ENCODE measurements at places on chromosomes 16 and 17.

- no peak for DNase-seq
These were observed at the start of gene HYDIN for GRCh38 chr16:71230122-71230845. TSS of gene HYDIN (minus strand) at chr16:71230722. CDS start at chr16:71186895, 43,827 bp downstream.

- no peak for DNase-seq
These were observed 360.1 kb upstream of the CDH11 start for GRCh38 chr16:65481956-65482355.

DNA sequence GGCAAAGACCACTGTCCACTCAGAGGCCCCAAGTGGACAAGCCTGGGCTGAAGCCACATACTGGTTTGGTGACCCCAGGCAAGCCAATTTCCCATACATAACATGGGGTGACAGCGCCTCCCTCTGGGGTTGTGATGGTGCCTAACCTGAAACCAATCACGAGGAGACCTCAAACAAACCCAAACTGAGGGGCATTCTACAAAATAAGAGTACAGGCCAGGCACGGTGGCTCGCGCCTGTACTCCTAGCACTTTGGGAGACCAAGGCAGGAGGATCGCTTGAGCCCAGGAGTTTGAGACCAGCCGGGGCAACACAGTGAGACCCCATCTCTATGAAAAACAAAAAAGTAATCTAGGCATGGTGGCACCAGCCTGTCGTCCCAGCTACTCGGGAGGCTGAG is 3.6 kb downstream of the P2RX5 start:
- no peak for DNase-seq

- no peak for DNase-seq
These were observed 68.6 kb upstream of the CBX4 start for GRCh38 chr17:79907850-79908249.

- DNase-seq, result no peak
These were observed 135.5 kb upstream of the WSB1 start for GRCh38 chr17:27158382-27158781.

DNA sequence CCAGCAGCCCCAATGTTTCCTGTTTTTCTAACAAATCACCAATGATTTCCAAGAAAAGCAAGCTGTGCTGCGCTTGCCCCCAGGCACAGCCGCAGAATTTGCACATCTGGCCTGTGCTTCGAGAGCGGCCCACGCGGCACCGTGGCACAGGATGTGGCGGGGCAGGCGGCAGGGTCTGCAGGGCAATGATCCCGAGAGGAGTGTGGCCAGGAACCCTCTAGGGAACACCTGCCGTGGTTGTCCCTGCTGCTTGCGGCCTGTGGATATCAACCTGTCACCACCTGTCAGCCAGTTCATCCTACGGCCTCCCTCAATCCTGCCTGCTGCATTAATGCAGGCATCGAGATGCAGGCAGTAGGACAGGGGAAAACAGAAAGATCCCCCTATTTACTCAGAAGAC is 24.0 kb downstream of the PIK3R5 start:
- peak; percentile 63 for DNase-seq

- DNase-seq, result no peak
These were observed 32.2 kb downstream of the KIAA0753 start for GRCh38 chr17:6608321-6608720.

DNA sequence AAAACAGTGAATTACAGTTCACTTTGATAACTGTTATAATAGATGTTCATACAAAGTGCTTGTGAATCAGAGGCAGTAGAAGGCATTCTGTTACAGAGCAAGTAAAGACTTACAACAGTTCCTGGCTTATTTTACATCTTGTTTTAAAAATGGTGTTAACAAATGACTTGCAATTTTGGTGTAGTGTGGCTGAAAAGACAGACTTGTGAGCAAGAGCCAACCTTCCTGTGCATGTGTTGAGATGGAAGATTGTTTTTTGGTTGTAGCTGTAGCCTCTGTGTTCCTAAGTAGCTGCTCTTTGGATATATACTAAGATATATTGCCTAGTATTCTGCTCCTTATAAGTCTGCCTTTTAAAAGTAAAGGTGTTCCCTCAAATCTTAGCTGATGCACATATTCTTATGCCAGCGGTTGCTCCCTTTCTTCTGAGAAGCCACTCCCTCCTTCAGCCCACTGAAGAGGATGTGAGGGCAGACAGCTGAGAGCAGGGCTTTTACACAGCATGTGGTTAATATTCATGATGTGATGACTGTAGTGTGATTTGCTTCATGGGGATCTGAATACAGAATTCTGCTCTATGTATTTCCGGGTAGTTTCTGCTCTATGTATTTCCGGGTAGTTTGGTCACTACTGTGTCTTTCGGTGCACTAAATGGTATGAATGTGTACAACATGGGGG is 182.3 kb downstream of the PHKB start:
- DNase-seq, result no peak

GRCh38 chr16:87303431-87303930 is 13.7 kb downstream of the C16orf95 start:
- DNase-seq, result no peak

- DNase-seq, result no peak
These were observed 1.1 kb downstream of the KANSL1 start for GRCh38 chr17:46192189-46192438.

DNA sequence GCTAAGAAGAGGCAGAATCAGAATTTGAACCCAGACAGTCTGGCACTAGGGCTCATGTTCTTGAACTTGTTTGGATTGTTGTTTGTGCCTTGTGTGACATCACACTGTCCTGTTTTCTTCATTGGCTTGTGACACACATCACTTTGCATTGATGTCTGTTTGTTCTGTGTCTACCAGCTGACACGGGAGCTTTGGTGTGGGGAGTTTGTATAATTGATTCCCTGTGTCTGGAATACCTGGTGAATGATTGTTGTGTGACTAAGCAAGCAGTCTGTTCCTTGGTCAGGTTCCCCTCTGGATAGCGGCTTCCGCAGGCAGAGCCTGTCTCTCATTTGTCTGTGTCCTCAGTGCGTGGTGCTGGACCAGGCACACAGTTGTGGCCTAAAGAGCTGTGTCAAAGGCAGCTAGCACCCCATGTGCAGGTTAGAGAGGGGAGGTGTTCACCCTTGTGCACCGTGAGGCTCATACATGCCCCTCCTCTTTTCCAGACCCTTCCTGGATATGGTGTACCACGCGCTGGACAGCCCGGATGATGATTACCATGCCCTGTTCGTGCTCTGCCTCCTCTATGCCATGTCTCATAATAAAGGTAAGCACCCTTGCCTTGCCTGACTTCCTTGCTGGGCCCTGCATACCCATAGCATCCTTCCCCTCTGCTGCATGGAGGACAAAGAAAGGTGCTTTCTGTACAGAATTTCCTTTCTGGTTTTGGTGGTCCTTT is 80.1 kb downstream of the CLEC16A start:
- DNase-seq, result no peak

GRCh38 chr17:17884391-17885357 is 47.9 kb upstream of the SREBF1 start:
- DNase-seq, result no peak

GRCh38 chr17:28570716-28571360 is 486 bp downstream of the PIGS start:
- peak; percentile 43 for DNase-seq

DNA sequence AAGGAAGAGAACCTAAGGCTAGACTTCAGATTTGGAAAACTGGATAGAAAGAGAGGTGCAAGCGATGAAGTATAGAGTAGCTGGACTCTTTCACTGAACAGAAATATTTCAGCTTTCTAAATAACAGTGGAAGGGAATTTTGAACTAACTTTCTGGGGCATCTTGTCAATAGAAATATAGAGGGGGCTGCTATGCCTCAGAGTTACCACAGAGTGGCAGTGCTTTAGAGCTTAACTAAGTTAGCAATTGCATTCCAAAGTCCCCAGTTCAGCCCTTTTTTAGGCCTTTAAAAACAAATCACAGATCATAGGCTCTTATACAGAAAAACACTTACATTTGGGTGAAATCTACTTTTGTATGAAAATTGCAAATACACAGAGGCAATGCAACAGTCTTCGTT is 154.2 kb upstream of the CDH8 start:
- no peak for DNase-seq

GRCh38 chr16:23232806-23233205 is 50.3 kb downstream of the SCNN1G start:
- DNase-seq, result no peak

- DNase-seq, result no peak
These were observed 9.4 kb downstream of the WNT3 start for GRCh38 chr17:46809110-46809571.

GRCh38 chr17:63497708-63498483 is 21.0 kb downstream of the ACE start:
- no peak for DNase-seq

- no peak for DNase-seq
These were observed 384 bp downstream of the TMEM107 start for GRCh38 chr17:8175795-8176196.

DNA sequence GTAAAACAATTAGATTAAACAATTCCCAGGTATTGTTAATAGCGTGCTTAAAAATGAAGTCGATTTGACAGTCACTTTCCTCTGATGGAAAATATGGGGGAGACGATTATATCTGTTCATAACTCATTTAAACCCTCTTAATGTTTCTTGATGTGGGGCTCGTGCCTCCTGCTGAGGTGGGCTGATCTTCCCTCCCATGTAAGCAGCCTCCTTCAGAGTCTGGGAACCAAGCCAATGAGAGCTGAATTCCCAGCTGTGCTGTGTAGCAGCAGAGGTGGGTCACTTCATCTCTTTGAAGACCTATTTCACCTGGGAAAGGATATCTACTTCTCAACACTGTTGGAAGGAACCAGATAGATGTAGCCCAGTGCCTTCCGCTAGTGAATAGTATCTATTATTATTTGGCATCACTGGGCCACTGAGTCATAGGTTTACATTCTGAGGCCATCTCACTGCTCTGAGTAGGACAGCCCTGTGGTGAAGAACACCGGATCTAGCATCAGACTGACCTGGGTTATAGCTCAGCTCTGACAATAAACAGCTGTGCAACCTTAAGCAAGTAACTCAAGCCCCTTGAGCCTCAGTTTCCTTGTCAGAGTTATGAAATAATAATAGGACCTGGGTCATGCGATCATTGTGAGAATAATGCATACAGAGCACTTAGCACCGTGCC is 85.3 kb upstream of the C16orf82 start:
- no peak for DNase-seq

DNA sequence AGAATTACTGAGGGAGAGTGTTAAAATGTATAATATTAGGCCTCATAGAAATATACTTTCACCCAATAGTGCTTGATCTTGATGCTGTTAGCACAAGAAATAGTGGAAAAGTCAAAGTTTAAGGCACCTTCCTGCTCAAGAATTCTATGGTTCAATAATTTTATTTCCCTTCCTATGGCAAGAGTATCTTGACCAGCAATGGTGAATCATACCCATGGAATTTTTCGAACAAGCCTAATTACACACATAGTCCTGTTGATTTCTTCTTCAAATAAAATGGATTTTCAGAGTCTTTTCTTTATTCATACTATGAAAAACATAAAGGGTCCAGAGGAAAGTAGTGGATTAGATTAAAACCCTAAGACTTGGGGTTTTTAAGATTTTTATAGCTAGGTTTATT is 810.6 kb downstream of the CDH11 start:
- DNase-seq, result no peak

- no peak for DNase-seq
These were observed 29.2 kb upstream of the NKD1 start for GRCh38 chr16:50519001-50519400.

DNA sequence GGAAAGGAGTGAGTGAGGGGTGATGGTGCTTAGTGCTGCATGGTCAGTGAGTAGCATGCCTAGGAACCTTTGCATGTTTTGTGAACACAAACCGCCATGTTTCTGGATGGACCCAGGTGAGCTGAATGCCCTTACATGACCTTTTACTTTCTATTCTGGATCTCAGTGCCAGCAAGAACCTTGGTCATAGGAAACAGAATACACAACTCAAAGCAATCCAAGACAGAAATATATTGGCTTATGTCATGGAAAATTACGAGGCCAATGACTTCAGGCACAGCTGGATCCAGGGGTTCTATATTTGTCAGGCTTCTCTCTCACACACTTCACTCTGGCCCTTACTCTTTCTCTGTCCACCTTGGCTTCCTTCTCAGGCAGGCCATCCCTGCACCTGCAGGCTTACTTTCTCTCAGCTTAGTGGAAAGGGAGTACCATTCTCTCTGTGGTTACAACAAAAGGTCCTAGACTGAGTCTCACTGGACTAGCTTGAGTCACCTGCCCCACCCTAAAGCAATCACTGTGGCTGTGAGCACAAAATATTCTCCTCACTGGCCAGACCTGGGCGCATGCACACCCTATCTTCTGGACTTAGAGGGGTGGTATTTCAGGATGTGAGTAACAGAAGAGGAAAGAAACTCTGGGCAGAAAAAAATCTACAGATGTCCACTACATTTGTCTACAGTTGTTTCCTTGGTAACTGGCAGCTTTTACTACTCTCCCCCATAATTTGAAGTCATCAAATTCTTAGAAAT is 20.4 kb upstream of the CPNE2 start:
- no peak for DNase-seq

GRCh38 chr17:15121426-15121825 is 143.7 kb downstream of the PMP22 start:
- no peak for DNase-seq

- DNase-seq, result peak; percentile 42
These were observed 610 bp downstream of the PIK3R5 start for GRCh38 chr17:8964801-8965393.

DNA sequence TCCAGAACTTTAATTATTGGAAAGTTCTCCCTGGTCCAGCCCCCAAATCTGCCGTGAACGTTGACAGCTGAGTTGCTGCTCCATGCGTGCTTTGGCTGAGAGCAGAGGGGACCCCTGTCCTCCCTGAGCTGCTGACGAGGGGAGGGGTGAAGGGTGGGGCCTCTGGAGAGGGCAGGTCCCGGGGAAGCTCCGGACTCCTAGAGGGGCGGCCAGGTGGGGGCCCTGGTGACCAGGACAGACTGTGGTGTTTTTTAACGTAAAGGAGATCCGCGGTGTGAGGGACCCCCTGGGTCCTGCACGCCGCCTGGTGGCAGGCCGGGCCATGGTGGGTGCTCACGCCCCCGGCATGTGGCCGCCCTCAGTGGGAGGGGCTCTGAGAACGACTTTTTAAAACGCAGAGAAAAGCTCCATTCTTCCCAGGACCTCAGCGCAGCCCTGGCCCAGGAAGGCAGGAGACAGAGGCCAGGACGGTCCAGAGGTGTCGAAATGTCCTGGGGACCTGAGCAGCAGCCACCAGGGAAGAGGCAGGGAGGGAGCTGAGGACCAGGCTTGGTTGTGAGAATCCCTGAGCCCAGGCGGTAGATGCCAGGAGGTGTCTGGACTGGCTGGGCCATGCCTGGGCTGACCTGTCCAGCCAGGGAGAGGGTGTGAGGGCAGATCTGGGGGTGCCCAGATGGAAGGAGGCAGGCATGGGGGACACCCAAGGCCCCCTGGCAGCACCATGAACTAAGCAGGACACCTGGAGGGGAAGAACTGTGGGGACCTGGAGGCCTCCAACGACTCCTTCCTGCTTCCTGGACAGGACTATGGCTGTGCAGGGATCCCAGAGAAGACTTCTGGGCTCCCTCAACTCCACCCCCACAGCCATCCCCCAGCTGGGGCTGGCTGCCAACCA is at the start of gene MC1R:
MC1R (plus strand) TSS at position 410 of the 895 bp plus-strand sequence; CDS start at position 807, 397 bp downstream.
- peak; percentile 41 for DNase-seq
